ENCODE measurements at places on chromosomes 2 and 18.

GRCh38 chr2:239264492-239264837 lies 136.4 kb downstream of the HDAC4 start:
- DNase-seq = peak; percentile 55

- DNase-seq = no peak
Measured at GRCh38 chr2:8640498-8640897, 41.4 kb upstream of the ID2 start.

DNA sequence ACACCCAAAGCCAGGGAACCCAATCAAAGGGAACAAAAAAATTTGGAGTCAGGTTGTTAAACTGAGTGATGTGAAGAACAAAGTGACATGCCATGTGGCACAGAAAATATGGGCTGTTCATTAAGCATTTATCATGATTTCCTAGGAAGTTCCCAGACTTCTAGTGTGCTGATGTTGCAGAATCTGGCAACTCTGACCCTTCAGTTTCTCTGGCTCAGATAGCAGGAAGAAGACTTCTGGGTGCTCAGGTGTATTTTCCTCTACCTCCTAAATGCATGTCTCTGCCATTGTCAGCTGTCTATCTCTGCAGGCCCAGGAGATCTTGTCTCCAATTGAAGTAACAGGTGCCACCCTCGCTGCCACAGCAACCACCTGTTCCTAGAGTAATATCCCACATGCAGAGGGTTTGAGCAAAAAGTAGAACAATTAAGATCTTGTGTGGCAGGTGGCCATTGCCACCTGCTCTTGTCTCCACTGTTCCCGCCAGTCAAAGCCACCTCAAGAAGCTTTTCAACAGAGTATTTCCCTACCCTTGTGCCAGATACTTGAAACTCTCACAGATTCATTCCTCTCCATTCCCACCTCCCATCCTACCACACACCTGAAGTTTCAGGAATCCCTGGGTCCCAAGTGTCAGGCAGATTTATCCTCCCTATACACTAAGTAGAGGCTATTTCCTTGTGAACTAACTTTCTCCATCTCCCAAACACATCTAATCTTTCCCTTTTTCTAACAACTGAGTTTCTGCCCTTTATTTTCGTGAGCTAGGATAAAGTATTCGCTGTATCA lies 533.7 kb upstream of the CHAC2 start:
- no peak for DNase-seq

GRCh38 chr2:105641389-105641811 lies 103.3 kb upstream of the NCK2 start:
- DNase-seq = no peak

DNA sequence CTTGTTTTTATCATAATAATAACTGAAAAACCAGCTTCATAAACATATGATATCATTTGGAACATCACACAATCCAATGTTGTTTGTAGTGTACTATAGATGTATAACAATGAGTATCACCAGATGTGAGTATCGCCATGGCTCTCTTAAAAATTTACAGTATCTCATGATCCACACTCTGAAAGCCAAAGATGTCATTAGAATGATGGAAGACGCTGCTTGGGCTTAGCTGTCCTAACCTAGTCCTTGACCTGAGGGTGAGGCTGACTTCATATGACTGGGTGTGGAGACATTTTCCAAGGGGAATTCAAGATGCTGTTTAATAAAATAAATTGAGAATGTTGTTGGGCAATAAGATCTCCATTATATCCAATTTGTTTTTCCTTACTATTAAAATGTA lies 242.6 kb downstream of the RIT2 start:
- no peak for DNase-seq

- DNase-seq = no peak
Measured at GRCh38 chr2:212892193-212892592, 259.2 kb downstream of the IKZF2 start.

DNA sequence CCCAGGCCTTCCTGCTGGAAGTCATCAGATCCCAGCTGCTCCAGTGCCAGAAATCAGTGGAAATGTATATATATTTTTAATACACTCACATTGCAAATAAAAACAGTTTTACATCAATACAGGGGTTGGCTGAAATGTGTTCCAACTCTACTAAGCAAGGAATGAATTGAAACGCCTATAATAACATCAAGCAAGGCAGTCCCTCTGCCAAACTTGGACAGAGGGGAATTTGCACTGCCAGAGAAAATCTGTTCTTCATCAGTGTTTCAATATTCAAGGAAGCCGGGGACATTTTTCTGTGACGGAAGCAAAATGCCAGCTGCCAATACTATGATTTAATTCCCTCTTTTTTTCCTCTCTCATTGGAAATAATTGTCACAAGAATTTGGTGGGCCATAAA lies 335.3 kb downstream of the TNS1 start:
- no peak for DNase-seq

- no peak for DNase-seq
Measured at GRCh38 chr2:216971593-216971992, 111.7 kb upstream of the TNP1 start.

DNA sequence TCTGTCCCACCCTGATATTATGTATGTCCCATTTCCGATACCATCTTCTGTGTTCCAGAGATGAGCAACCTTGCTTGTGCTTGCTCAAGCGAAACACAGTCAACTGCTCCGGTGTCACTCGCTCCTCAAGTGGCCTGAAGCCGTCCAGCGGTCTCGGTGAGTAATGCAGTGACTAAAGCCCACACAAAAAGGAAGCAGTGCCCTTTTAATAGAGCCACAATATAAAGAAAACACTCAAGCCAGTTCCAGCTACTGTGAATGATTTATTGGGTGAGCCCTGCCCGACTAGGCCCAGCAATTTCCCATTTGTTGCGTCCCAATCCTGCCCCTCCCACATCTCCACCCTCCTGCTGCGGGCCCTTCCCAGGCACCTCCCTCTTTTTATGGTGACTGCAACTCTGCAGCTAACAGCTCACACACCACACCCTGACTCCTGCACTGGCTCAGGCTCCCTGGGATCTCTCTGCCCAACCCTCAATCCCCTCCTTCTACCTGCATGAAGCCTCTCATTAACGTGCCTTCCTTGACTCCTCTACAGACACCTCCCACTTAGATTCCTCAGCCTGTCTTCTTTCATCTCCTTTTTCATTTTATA lies 44.2 kb upstream of the DSC1 start:
- no peak for DNase-seq

DNA sequence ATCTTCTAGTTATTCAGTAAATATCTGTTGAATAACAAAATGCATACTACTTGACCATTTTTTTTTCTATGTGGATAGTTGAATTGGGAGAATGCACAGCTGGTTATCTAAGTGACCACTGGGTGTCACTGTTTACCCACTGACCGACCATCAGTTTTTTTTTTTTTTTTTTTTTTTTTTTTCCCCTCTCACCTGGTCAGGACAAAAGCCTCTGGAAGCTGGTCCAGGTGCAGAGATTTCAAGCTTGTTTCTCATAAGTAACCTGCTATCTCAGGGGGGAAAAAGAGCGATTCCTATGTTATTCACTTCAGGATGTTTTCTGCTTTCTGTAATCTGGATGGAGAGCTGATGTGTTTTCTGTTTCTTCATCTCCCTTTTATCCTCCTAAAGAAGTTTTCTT lies 256.0 kb downstream of the DCDC2C start:
- no peak for DNase-seq

- DNase-seq = no peak
Measured at GRCh38 chr2:48050711-48051110, 144.4 kb upstream of the FBXO11 start.

DNA sequence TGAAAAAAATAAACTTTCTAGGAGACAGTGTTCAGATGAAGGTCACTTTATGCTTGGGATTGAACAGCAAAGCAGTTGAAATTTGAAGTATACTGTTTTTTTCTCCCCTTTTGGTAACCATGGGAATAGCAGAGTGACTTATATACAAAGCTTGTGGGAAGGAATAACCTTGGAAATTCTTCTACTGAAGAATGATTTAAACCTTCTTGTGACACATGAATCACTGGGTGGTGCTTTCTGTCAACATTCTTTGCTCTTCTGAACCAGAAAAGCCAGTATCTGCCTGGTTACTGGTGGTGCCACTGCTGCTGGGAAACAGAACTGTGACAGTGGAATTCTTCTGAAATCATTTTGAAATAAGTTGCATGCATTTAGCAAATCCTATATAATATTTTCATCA lies 39.4 kb upstream of the RND3 start:
- DNase-seq = no peak

DNA sequence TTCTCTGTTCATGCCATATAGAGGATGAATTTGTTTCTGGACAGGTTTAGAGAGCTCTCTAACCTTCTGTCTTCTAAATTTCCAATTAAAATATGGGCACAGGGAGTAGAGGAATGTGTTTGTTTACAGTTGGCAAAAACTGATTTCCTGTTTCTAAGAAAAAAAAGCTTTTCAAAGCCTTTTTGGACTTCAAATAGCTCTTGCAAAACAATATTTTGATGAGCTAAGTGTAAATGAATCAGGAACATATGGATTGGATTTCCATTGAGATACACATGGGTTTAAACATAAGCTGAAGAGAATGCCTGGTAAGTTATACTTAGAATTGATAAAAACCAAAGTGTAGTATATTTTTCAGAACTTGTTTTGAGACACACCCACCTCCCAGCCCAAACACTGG lies 677.5 kb downstream of the NYAP2 start:
- no peak for DNase-seq

- DNase-seq = no peak
Measured at GRCh38 chr2:118123561-118124232, 35.4 kb downstream of the INSIG2 start.

GRCh38 chr2:186189816-186190215 lies 296.2 kb upstream of the ZC3H15 start:
- no peak for DNase-seq

DNA sequence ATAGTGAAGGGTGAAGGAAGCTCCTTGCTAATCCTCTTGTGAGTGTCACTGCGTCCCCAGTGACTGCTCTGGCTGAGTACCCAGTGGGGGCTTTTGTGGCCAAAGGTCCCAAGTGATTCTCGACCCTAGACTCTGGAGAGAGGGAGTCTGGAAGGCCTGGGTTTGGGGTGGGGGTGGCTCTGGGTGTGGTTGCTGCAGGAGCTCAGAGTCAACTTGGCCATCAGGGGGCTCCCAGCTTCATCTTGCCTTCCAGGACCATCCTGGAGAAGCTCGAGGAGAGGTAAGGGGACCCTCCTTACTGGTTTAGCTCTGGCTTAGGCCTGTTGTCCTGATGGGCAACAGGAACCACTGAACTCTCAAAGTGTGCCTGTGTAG lies 592 bp downstream of the PSD4 start:
- no peak for DNase-seq

GRCh38 chr2:127864877-127865276 lies 6.9 kb upstream of the POLR2D start:
- DNase-seq = no peak

GRCh38 chr2:50379351-50379750 lies 652.6 kb downstream of the NRXN1 start:
- DNase-seq = no peak

GRCh38 chr2:171307560-171307959 lies 126.2 kb downstream of the METTL8 start:
- no peak for DNase-seq

DNA sequence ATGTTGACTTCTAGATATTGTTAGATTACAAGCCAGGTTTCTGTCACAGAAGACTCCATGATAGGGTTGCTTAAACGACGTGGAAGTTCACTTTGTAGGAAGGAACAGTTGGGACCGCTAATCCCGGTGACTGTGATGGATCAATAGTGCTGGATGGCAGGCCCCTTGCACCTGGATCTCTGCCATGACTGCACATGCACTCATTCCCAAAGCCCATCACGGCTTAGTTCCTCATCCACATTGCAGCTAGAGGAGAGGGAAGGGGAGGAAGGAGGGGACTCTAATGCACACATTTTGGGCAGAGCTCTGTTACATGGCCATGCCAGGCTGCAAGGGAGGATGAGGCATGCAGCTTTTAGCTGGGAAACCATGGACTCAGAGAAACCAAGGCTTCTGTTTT lies 773.7 kb upstream of the RAB6C start:
- DNase-seq = no peak

DNA sequence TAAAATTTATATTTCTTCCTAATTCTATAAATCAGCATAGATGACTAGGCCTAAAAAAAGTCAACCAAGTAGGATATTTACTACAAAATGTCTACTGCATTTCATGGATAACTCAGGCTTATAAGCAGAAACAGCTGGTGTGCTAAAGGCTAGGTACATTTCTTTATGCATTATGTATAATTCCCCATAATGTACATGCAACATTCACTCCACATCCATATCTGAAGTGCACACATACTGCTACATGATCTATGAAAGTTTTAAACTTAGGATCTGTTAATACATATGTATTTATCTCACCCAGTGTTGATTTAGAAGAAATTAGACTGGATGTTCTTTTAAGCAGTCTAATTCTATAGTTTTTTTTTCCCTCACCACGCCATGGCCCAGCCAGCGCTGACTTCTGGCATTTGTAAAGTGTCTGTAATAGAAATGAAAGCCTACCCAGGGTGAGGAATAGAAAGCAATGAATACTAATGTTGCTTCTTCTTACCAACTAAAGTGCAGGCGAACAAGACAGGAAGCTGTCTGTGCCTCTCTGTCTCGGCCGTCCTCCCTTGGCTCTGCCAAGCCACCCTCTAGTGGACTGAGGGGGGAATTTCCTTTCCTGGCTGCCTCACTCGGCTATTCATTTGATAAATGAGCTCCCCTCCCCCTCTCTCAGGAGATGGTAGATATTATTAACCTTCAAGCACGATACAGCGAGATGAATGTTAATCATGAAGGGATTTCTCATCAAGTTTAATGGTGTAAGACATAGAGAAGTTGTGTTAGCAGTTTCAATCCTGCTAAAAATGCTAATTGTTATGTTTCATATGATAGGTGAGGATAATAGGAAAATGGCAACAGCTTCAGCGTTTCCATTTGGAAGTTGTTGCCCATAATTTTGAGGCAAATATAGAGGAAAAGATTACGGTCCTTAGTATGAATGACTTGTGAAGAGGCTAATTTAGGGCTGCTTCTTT lies 384.5 kb downstream of the MTX2 start:
- DNase-seq = peak; percentile 52

DNA sequence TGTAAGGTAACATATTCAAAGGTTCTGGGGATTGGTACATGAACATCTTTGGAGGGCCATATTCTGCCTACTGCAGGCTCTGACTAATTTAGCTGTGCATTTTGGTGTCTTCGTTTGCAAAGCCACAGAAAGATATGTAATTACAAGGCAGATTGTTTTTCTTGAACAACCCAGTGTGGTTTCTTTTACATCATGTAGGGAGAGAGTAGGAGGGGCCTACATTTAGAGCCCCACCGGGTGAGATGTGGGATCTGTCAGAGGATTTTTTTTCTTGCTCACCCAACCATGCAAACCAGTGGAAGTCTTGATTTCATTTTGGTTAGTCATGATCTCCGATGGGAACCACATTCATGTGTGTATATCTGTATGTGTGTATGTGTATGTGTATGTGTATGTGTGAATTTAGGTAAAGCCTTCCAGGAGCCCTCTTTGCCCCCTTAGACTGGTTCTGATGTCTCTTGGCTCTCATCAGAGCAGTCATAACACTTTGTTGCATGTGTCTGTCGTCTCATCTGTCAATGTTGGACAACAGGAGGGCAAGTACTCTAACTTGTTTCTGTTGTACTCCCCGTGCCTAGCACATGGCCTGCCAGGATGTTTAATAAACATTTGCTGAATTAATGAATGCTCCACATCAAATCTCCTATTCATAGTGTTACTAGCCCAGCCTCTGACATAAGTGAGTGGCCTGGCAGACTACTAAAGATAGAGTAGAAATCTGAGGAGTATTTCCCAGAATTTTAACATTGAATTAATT lies 239.9 kb downstream of the MTX2 start:
- no peak for DNase-seq

GRCh38 chr18:13635046-13635445 lies 91.3 kb downstream of the FAM210A start:
- DNase-seq = no peak

Data from CD4-positive, alpha-beta T cell (primary cell).